Transverse colon (tissue), 4 donors: ENCODE measurements at places on chromosomes 3 and 15.
A peak's percentile ranks its signal among the peaks of the same experiment; 100 is the strongest.

DNA sequence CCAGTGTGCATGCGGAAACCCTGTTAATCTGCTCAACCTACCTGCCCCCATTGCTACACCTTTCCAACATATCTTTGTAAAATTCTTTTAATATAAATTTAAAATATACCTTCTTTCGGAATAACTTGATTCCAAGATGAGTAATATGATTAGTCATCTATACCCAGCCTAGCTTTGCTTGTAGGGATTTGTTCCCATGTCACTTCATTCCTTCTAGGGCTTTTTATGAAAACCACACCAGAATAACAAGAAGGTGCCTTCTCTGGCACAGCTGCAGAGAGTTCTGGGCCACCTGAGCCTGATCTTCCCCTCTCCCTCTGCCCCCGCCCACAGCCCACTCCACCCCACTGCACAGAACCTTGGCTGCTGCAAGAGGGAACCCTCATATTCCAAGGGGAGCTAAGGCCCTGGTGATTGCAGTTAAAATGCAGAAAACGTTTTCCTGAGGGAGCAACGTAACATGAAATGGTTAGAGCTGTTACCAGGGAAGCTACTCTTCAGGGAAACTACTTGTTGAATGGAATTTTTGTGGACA is 38.6 kb upstream of the HACD2 start:
- no peaks in the 10 kb centered on the region for H3K36me3 ChIP-seq
- H3K27me3 ChIP-seq = no peaks in the 10 kb centered on the region
- no peak for DNase-seq

DNA sequence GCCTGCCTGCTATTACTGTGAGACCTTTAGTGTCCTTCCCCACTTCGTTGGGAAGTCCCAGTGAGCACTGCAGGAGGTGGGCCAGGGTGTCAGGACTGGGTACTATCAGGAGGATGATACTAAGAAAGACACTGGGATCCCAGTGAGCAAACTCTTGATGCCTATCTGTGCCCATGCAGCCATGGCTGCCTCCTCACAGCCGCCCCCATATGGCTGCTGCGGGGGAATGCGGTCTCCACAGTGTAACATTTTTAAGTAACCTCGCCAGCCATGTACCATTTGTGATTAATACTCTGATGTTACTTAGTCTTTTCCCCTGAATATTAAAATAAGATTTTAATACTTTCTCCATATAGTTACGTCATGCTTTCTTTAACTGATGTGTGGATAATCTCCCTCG is 312.2 kb downstream of the RYR3 start:
- no peak overlapping the region for H3K27ac ChIP-seq
- H3K36me3 ChIP-seq = no peaks in the 10 kb centered on the region
- H3K4me3 ChIP-seq = no peak overlapping the region
- no peaks in the 10 kb centered on the region for H3K27me3 ChIP-seq
- H3K4me1 ChIP-seq = no peaks in the 10 kb centered on the region

- peak; percentile 18 for DNase-seq
- H3K4me3 ChIP-seq = no peak overlapping the region
- no peaks in the 10 kb centered on the region for H3K27me3 ChIP-seq
- H3K27ac ChIP-seq = no peak overlapping the region
- no peaks in the 10 kb centered on the region for H3K36me3 ChIP-seq
These were observed 27.7 kb upstream of the ANO10 start for GRCh38 chr3:43649365-43649968.

- DNase-seq = no peak
- H3K27ac ChIP-seq = no peak overlapping the region
- H3K4me3 ChIP-seq = no peak overlapping the region
These were observed 49.5 kb downstream of the CRTC3 start for GRCh38 chr15:90579213-90579612.

- peaks cover 18% of the 10 kb centered on the region for H3K27me3 ChIP-seq
- no peak for DNase-seq
- H3K27ac ChIP-seq = no peak overlapping the region
- no peak overlapping the region for H3K4me3 ChIP-seq
These were observed 25.4 kb downstream of the TGM4 start for GRCh38 chr3:44899683-44900367.

DNA sequence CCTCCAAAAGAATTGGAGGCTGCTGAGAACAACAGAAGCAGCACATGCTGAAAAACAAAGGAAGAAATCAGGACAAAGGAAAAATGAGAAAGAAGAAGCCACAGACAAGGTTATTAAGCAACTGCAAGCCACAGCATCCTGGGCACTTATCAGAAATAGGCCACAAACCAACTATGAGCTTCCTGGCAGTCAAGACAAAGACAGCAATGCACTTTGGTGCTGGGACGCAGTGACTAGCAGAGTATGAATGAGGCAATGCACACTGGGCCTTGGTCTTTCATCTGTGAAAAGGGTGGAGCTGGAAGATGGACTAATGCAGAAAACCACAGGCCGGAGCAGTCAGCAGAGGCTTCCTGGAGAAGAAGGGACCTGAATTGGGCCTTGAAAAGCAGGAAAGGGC is 56.0 kb upstream of the LINGO1 start:
- H3K4me1 ChIP-seq = no peaks in the 10 kb centered on the region
- H3K36me3 ChIP-seq = no peaks in the 10 kb centered on the region
- no peak overlapping the region for H3K4me3 ChIP-seq
- no peak for DNase-seq
- H3K27me3 ChIP-seq = peaks cover 34% of the 10 kb centered on the region
